ENCODE measurements at places on chromosomes 12 and 14.

DNA sequence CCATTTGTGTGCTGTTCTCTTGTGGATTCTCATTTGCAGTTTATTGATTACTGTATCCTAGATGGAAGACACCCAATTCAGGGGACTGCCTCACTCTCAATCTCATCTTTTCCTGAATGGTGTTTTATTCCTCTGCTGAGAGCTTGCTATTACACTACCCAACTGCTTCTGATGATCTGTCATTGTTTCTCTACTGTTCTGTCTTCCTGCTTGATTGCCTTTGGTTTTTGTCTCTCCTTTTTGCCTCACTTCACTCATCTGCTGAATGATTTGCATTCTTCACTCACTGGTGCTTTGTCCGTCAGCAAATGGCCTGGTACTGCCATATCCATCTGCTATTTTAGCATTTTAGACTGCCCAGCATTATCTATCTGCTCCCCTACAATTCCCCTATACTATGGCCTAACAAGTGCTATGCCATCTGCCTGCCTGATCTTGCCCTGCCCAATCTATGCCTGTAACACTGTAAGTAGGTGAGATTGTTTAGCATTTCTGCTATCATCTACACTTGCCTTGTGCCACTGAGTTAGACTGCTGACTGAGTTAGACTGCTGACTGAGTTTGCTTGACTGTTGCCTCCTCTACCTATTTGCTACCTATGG lies 335.1 kb downstream of the GPHN start:
- DNase-seq = no peak

DNA sequence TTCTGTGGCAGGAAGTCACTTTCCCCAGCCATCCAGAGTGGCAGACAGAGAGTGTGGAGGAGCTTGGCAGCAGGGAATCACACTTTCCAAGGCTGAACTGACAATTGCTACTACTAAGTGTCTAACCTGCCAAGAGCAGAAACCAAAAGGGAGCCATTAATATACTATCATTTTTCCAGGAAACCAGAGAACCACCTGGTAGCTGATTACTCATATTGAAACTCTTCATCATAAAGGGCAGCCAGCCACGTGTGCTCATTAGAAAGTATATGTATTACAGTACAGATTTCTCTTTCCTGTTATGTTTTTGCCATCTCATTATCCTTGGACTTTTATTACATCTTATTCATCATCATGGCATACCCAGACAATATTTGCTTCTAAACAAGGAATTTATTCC lies 374.9 kb downstream of the GXYLT1 start:
- DNase-seq = no peak

- no peak for DNase-seq
These were observed 43.0 kb upstream of the CCND2 start for GRCh38 chr12:4230526-4230925.

DNA sequence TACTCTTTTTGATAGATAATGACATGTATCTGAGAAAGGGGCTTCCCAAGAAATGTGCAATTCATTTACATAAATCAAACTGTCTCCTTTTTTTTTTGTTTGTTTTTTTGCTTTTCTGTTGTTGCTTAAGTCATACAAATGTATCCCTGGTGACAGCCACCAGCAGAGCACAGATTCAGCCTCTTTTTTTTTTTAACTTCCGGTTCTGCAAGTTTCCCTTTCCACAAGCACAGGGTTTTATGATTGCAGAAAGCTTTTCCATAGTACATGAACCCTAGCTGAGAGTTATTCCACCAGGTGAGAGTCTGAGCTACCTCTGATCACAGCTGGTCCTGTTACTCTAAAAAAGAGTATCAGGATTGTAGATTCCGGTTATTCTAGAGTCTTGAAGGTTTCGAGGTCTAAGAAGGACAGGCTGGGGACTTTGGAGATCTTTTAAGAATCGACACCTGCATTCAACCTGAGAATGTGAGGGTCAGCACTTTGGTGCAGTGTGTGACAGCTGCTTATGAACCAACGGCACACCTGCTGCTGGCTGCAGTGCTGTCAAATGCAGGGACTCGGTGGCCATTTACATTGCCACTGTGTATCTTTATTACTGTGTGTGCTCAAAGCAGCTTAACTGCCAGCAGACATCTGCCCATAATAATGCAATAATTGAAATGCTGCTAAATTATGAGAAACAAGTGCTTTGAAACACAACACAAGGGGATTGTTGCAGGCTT lies 551.7 kb downstream of the NRXN3 start:
- no peak for DNase-seq

DNA sequence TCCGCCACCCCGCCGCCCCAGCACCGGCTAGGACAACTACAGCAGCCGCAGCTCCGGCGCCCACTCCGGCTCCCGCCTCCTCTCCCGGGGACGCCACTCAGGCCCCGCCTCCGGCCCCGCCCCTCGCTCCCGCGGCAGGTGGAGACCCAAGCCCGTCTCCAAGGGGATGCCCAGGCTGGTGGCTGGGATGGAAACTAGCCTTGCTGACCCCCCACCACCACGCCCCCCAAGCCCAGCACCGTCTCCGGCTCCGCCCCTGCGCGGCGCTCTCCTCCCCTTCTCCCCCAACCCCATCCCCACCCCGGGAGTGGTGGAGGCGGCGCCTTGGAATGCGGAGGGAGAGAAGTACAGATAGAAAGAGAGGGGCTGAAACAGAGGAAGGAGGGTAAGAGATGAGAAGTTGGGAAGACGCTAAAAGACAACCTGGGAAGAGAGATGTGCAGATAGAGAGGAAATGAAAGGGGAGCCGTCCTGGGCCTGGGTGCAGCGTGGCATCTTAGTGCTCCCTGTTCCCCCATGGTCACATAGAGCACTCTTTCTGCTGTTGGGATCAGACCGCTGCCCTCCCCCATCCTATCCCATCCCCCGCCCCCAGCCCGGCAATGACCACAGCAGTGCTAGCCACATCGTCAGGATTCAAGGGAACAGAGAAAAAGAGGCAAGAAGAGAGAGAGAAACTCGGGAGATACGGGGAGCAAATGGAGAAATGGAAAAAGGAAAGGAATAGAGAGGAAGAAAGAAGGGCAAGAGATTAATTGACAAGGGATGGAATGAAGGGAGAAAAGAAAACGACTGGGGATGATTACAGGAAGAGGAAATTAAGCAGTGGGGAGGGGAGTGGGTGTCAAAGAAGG lies at the start of gene ITGA7:
ITGA7 (minus strand) TSS at position 64 of the 854 bp plus-strand sequence. CDS start 222 bp downstream, outside the sequence.
- no peak for DNase-seq

Measured in dermis microvascular lymphatic vessel endothelial cell (primary cell).